ENCODE measurements at places on chromosomes 13 and 19. TPM values are rescaled to one million over a fixed set of nuclear protein-coding genes. Genes with fewer than 3 reads are reported as not detected.

GRCh38 chr13:103639326-103639725, 573.1 kb upstream of the SLC10A2 start:
- H3K4me3 ChIP-seq: no peak overlapping the region
- H3K27ac ChIP-seq: no peak overlapping the region
- H3K36me3 ChIP-seq: no peaks in the 10 kb centered on the region
- DNase-seq: no peak
- H3K27me3 ChIP-seq: no peaks in the 10 kb centered on the region

The SLC25A41 gene
- not detected for total RNA-seq

DNA sequence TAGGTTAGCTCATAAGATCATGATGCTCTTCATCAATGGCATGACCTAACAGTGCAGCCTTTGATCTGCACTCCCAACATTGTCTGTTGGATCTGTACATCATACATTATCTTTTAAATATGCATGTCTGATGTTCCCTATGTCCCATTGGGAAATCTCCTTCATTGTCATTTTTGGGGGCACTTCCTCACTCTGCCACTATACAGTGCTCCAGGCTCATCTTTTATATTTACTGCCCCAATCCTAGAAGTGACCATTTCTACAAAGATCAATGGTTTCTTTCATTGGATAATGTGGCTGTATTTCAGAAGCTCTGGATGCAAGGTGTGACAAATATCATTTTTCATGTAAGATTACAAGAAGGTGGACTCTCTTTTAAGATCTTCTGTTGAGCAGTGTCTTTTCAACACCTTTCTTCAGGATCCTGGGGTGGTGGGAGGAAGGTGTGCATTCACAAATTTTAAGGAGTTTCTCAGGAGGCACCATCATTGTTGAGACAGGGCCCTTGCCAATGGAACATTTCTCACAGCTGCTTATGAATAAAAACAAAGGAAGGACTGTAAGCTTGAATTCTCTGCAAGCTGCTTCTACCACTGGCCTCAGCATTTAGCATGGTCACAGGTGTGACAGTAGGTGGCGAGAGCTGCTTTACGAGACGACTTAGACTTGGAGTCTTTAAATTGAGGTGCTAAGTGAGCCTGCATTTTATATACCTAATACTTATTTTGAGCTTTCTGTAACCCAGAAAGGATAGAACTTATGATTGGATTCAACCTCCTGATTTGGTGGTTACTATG, 403.0 kb downstream of the LMO7 start:
- DNase-seq: no peak
- H3K4me1 ChIP-seq: no peaks in the 10 kb centered on the region
- no peaks in the 10 kb centered on the region for H3K27me3 ChIP-seq
- H3K36me3 ChIP-seq: no peaks in the 10 kb centered on the region
- no peak overlapping the region for H3K27ac ChIP-seq

The NXNL1 gene
- total RNA-seq: not detected

The ZNF763 gene
- 2.6 TPM for total RNA-seq

The SOX1 gene
- not detected for total RNA-seq

- H3K36me3 ChIP-seq: no peaks in the 10 kb centered on the region
- no peak overlapping the region for H3K27ac ChIP-seq
- no peaks in the 10 kb centered on the region for H3K27me3 ChIP-seq
These were observed 809.3 kb downstream of the UQCRFS1 start for GRCh38 chr19:28403690-28404089.
